ENCODE measurements at places on chromosomes 16 and 17. TPM values are rescaled to one million over a fixed set of nuclear protein-coding genes. Genes with fewer than 3 reads are reported as not detected.

Gene KRT15
- 2.8 TPM for total RNA-seq

Gene MSLN
- total RNA-seq: 2.3 TPM

Gene ANKFN1
- not detected for total RNA-seq

Gene GPRC5C
- 85.4 TPM for total RNA-seq

Gene PLEKHM1
- total RNA-seq: 25.6 TPM

Gene PYDC1
- not detected for total RNA-seq

Gene TTC19
- 45.0 TPM for total RNA-seq

Gene B4GALNT2
- total RNA-seq: 0.49 TPM

Data from A549 treated with CORT108297 at 1 μM for 4 hours (cell line).